Femur (tissue), 1 donor: ENCODE measurements at places on chromosomes 13 and 19.

DNA sequence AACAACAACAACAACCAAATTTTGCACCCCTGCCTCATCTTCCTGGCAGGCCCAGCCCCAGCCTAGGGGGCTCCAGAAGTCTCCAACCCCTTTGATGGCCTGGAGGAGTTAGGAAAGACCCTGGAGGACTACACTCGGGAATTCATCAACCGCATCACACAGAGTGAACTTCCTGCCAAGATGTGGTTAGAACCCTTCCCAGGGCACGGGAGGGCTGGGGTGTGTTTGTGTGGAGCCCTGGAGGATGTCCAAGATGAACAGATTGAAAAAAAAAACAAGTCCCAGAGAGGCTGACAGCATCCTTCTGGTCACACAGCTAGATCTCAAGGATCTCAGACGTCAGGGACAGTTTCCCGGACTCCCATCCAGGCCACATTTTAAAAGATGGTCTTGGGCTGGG, 13.3 kb downstream of the APOC1 start:
- no peak for DNase-seq

- DNase-seq, result no peak
These were observed 2.1 kb downstream of the CLEC4G start for GRCh38 chr19:7729831-7730285.

GRCh38 chr19:45376045-45376724, 5.8 kb upstream of the ERCC2 start:
- peak; percentile 62 for DNase-seq

DNA sequence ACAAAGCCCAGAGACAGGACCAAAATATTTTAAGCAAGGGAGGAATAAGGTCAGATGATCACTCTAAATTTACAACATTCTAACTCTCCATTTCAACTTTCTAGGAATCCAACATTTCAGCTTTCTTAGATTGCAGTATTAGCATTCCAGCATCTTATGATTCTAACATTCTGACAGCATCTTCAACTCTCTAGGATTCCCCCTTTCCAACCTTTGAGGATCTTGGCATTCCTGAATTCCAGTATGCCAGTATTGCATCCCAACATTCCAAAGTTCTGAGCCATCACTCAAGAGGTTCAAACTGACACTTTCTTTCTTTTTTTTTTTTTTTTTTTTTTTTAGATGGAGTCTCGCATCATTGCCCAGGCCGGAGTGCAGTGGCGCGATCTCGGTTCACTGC, 13.8 kb downstream of the TGFB1 start:
- DNase-seq, result no peak

DNA sequence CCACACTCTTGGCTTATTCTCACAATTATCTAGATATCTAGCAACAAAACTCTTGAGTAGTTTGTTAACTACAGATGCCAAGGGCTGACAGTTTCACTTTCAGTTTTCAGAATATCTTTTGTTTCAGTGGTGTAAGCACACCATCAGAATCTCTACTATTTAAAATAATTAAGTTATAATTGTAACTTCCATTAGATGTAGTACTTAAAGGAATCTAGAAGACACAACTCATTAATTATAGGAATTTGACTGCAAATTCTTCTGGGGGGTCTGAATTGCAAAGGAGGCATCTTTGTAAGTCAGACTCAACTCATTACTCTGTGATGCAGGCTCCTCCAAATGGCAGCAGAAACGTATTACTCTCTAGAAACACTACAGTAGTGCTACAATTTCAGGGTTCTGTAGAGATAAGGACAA, 44.9 kb upstream of the USPL1 start:
- DNase-seq, result peak; percentile 37

DNA sequence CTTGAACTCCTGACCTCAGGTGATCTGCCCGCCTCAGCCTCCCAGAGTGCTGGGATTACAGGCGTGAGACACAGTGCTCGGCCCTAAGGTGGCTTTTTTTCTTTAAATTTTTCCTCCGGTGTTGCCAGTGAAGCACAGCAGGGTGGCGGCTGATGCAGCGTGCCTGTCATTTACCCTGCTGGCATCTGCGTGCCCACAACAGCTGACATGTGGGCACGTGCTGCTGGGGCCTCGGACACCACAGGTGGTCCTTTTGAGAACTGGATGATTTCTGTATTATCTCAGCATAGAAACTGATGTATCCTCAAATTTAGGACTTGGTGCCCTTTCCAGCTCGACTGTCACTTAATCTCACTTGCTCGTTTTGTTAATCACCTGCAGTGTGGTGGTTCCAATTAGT, 31.2 kb upstream of the TEX29 start:
- no peak for DNase-seq

DNA sequence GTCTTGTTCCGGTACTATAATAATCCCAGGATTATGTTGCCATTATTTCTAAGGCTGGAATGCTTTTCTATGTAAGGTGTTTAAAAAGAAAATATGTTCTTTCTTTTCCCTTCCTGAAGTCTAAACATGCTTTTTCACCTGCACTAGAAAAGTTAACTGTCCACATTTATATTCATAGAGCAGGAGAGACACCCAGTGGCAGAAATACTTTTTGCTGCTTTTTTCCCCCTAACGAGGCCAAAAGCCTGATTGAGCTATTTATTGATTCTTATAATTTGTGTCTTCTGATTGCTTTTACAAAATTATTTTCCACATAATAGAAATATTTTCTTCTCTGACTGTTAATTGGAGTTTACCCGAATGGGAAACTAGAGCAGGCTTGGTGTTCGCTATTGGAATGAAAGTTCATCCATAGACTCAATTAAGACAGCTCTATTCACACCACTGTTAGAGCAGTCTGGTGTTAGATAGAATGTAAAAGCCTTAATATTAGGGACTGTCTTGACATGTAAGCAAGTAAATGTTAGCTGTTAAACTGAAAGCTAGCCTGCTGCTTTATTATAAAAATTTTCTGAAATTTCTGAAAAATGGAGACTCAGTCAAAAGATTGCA, 15.8 kb downstream of the GPR180 start:
- DNase-seq, result no peak

GRCh38 chr19:50557009-50557613, 11.1 kb downstream of the LRRC4B start:
- no peak for DNase-seq

DNA sequence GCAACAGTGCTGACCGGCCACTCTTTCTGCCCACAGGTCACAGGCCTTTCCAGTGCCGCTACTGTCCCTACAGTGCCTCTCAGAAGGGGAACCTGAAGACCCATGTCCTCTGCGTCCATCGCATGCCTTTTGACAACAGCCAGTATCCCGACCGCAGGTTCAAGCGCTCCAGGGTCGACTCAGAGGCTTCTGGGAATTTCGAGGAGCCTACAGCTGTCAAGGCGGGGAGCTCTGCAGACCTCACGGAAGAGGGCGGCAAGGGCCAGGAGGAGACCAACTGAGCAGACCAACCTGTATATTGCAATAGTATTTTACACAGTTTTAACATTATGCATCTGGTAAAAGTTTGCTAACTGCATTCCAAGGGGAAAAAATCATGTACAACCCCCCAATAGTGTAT, 338.5 kb downstream of the ZNF536 start:
- no peak for DNase-seq

GRCh38 chr19:29326351-29326750, 113.4 kb upstream of the UQCRFS1 start:
- DNase-seq, result no peak

GRCh38 chr13:62431852-62432251, 1016.2 kb upstream of the PCDH20 start:
- DNase-seq, result no peak

DNA sequence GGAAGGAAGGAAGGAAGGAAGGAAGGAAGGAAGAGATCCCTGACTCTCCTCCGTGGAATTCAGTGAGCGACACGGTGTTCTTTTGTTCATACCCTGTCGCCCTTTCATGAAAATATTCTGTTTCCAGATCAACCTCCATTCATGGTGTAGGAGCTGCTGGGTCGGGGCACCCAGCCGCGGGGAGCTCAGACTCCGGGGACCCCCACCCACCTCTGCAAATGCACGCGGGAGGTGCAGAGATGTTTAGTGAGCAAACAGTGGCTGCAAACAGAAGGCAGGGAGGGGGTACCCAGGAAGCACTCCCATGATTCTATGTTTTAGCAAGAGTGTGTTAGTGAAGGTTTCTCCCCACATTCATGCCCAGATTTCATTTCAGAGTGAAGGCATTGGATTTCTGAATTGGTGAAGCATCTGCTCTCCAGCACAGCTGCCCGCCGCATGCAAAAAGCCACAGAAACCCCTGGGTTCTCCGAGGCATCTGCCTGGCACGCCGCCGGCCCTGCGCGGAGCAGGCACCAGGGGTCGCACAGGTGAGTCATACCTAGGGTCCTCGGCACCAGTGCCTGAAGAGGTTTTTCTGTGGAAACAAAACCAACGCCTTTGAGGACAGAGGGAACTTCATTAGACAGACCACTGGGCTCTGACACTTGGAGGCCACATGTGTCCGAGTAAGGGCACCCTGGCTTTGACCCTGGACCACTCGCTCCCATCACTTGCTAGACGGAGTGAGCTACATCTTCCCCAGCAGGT, 80.6 kb downstream of the ZNF557 start:
- no peak for DNase-seq

DNA sequence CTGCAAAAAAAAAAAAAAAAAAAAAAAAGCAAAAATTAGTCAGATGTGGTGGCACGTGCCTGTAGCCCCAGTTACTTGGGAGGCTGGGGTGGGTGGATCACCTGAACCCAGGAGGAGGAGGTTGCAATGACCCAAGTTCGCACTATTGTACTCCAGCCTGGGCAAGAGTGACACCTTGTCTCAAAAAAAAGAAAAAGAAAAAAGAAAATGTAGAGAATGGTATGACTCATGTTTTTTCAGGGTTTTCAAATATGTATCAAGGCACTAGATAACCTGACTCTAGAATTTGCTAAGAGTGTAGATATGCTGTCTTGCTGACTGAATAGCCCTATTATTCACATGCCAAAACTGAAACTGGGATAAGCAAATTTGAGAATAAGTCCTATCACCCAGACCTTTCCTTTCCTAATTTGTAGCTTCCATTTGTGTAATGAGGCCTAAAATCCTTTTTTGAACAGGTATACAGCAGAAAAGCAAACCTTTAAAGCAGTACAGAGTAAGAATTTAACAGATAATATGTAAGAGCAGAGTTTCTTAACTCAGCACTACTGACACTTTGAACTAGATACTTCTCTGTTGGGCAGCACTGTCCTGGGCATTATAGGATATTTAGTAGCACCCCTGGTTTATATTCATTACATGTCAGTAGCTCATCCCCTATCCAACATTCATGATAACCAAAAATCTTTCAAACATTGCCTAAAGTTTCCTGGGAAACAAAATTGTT, 108.6 kb downstream of the ELF1 start:
- no peak for DNase-seq

DNA sequence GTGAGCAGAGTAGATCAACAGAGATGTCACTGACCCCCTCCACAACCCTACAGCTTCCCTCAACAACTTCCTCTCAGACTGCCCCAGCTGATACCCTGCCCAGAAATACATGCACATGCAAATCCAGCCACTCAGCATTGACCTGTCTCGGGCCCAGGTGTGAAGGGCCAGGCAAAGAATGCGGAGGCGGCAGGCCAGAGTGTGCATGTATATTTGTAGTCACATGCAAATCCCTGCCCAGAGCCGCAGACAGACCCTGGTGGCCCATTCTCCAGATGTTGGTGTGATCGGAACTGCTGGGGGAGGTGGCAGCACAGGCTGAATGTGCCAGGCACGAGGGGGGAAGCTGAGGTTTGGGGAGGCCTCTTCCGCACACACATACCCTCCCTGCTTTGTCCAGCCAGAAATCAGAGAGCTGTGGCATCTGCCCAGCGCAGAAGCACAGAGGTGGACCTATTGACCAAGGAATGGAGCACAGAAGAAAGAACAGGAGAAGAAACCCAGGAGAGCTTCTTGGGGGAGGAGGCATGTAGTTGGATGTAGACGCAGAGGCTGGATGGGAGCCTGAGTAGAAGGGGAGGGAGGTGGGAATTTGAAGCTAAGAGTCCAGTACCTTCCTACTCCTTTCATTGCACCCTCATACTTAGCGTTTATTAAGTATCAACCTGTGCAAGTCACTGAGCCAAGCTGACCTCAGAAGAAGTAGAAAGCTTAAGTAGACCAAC, 14.4 kb downstream of the MEF2B start:
- no peak for DNase-seq

DNA sequence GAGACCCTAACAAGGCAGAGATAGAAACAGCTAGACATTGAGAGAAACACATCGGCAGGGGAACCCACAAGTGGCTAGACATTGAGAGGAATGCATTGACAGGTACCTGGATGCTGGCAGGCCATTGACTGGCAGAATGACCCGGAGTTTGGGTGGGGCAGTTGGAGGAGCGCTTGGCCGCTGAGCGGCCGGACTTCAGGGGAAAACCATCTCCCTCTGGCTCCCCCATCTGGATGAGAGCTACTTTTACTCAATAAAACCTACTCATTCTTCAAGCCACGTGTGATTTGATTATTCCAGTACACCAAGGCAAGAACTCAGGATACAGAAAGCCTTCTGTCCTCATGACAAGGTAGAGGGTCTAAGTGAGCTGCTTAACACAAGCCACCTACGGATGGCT, 473.4 kb downstream of the SLITRK5 start:
- DNase-seq, result no peak

- DNase-seq, result no peak
These were observed 27.3 kb downstream of the ALOX5AP start for GRCh38 chr13:30762643-30763042.

- DNase-seq, result no peak
These were observed 5.1 kb upstream of the CALM3 start for GRCh38 chr19:46596008-46596407.

- DNase-seq, result no peak
These were observed 338.0 kb downstream of the EFNB2 start for GRCh38 chr13:106197496-106197895.

- DNase-seq, result no peak
These were observed 149.8 kb downstream of the ZNF536 start for GRCh38 chr19:30521937-30522336.

DNA sequence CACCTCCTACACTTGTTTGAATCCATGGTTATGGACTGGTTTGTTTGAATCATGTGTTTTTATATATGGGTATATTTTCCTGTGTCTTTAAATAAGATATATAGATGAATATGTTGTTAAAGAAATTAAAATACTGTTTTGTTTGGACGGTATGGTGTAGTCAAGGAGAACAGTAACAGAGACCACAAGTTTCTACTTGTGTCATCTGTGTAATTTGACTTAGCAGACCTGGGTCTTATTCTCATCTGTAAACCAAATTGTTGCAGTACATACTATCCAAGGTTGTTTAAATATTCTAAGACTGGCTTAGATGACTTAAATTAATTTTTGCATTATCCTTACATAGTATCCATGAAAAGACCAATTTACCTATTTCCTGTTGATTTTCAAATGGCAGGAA, 361.1 kb upstream of the SLITRK1 start:
- DNase-seq, result no peak

GRCh38 chr19:45764945-45765701, 3.9 kb downstream of the SIX5 start:
- peak; percentile 41 for DNase-seq

- DNase-seq, result no peak
These were observed 1.0 kb downstream of the AP2S1 start for GRCh38 chr19:46849610-46850009.

DNA sequence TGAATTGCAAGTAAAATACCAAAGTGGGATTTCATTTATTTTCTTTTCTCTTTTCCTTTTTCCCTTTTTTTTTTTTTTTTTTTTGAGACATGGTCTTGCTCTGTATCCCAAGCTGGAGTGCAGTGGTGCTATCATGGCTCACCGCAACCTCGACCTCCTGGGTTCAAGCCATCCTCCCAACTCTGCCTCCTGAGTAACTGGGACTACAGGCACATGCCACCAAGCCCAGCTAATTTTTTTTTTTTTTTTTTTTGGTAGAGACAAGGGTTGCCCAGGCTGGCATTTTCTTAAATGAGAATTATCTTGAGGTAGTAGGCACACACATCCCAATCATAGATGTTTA, 68.5 kb upstream of the GPR183 start:
- no peak for DNase-seq

- no peak for DNase-seq
These were observed 3.3 kb upstream of the ALOX5AP start for GRCh38 chr13:30732046-30732390.
